ENCODE measurements at places on chromosomes 7 and 10.
A peak's percentile ranks its signal among the peaks of the same experiment; 100 is the strongest.

DNA sequence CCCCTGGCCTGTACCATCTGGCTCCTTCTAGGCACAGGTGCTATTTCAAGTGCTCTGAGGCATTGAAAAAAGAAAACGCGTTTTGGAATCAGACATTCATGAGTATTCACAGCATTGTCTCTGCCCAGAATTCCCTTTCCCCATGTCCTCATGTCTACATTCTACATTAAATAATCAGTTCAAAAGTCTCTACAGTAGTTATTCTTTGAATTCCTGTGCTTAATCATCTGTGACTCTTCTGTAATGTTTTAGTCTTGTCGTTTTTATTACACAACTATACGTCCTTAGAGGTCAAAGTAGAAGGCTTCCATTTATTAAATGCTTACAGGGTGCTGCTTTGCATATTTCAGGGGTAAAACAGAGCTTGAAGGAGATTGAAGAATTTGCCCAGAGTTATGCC, 95.7 kb downstream of the BICC1 start:
- no peak for DNase-seq

- DNase-seq: peak; percentile 63
Measured at GRCh38 chr10:104339469-104340110, 1.3 kb upstream of the ITPRIP start.

DNA sequence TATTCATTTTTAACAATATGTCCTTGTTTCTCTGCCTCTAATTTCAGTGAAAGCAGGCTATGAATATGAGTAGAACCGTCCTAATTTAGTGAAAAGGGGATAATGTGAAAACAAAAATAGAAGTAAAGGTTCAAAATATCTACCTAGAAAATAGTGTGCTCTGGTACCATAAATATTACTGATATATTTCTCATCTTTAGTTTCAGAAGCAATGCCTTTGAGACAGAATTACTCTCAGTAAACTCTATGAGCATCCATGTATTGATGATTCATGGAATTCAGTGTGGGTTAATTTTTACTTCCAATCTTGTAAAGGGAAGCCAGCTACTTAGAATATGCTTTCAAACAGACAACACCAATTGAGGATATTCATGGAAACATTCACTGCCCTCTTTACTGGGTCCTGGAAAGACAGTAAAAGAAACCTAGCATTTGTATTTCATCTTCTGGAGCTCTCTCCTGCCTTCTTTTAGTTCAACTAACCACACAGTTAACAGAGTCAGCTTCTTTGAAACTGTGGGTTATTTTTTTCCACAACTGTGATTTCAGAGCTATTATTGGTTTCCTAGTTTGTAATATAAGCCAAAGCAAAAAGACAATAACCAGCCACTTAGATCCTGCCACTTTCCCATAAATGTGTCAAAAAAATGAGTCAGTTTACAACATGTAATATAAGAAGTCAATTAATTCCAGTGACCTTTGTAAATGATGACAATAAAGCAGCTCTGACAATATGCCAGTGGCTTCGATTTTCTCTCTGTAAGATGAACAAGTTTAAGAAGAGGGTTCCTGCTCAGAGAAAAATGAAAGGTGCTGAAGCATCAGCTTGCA, 1.7 kb downstream of the LRRN3 start:
- DNase-seq: no peak

GRCh38 chr7:100397315-100398081, 24.2 kb downstream of the PILRA start:
- DNase-seq: no peak

DNA sequence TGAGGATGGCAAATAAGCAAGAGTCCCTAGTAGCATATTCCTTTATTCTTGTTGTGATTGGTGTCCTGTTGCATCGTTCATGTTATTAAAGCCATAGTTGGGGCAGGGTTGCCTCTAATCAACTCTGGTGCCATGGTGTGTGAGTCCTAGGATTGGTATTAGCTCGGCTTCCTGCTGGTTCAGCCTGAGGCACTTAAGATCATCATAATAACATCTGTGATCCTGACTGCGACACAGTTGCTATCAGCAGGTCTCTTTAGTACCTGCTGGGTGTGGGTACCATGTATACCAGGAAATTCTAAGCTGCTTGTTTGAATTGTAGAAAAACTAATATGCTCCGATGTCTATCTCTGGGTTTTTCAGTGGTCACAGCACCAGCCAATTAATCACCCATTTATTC, 1.6 kb downstream of the WEE2 start:
- DNase-seq: no peak

Measured in RKO (cell line).